ENCODE measurements at places on chromosomes 7 and 10. TPM values are rescaled to one million over a fixed set of nuclear protein-coding genes. Genes with fewer than 3 reads are reported as not detected.

- H3K4me1 ChIP-seq: peaks cover 4% of the 10 kb centered on the region
- H3K4me3 ChIP-seq: no peak overlapping the region
- H3K27me3 ChIP-seq: no peaks in the 10 kb centered on the region
- H3K36me3 ChIP-seq: no peaks in the 10 kb centered on the region
- DNase-seq: no peak
Measured at GRCh38 chr10:11832042-11832441, 8.9 kb downstream of the PROSER2 start.

DNA sequence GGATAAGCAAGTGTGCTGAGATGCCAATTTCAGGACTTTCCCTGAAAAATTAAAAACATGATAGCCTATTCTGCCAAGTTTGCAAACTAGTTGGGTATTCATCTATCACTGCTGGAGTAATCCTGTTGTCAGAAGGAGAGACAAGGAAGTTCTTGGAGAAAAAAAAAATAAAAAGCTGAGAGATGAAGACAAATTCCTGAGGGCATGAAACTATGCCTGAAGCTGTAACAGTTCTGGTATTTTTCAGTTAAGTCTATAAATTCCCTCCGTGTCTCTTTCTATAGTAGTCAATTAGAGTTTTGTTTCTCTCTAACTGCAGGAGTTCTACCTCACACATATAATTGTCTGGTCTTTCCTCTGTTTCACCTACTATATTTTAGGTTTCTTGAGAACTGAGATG is 95.7 kb downstream of the DGKB start:
- no peaks in the 10 kb centered on the region for H3K4me1 ChIP-seq
- H3K36me3 ChIP-seq: no peaks in the 10 kb centered on the region
- no peaks in the 10 kb centered on the region for H3K27me3 ChIP-seq
- no peak overlapping the region for H3K4me3 ChIP-seq
- H3K27ac ChIP-seq: no peak overlapping the region
- peak; percentile 3 for DNase-seq

DNA sequence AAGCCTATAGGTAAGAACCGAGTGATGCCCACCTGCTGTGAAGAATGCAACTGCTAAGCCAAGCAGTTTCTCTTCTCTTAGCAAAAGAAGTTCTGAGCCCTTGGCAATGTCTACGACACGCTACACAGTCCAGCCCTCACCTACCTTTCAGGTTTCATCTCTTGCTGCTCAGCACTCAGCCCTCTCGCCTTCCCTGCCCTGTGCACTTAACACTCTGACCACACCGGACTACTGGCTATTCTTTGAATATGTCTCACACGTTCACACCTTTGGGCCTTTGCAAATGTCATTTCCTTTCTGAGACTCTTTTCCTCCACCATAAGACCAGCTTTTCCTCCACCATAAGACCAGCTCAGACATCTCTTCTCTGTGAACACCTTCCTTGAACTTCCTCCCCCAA is 67.0 kb upstream of the ITGB1 start:
- DNase-seq: no peak
- no peak overlapping the region for H3K4me3 ChIP-seq
- H3K36me3 ChIP-seq: no peaks in the 10 kb centered on the region
- H3K27me3 ChIP-seq: no peaks in the 10 kb centered on the region

DNA sequence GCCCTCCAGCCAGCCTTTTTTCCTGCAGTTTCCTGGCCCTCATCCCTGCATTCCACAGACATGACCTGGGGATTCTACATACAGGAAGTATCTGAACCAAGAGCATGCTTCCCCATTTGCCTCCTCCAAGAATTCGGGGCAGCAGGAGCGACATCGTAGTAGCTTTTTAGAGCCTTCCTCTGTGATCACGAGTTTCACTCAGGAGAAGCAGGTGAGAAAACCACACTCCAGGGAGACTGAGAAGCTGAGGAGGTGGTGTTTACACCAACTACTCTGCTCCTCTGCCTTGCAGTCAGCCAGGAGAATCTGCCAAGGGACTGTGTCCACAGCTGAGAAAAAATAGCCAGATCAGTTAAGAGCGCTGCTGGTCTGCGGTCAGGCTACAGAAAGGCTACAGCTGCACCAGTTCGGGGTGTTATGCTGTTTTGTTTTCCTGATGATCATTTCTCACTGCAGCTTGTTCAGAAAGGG is 54.1 kb downstream of the HSPA12A start:
- H3K4me1 ChIP-seq: peaks cover 14% of the 10 kb centered on the region
- DNase-seq: peak; percentile 80
- H3K4me3 ChIP-seq: peak overlapping the region; percentile 9
- peak overlapping the region; percentile 86 for H3K27ac ChIP-seq
- H3K27me3 ChIP-seq: no peaks in the 10 kb centered on the region

- no peak overlapping the region for H3K4me3 ChIP-seq
- no peaks in the 10 kb centered on the region for H3K27me3 ChIP-seq
- H3K27ac ChIP-seq: no peak overlapping the region
- DNase-seq: no peak
- peaks cover 2% of the 10 kb centered on the region for H3K36me3 ChIP-seq
- no peaks in the 10 kb centered on the region for H3K4me1 ChIP-seq
Measured at GRCh38 chr10:131915990-131916766, 15.4 kb downstream of the PPP2R2D start.

- H3K4me1 ChIP-seq: peaks cover 9% of the 10 kb centered on the region
- H3K27me3 ChIP-seq: peaks cover 6% of the 10 kb centered on the region
- no peak for DNase-seq
- no peak overlapping the region for H3K4me3 ChIP-seq
- H3K27ac ChIP-seq: no peak overlapping the region
Measured at GRCh38 chr7:47228386-47229014, 353.4 kb downstream of the TNS3 start.

- peak overlapping the region; percentile 79 for H3K27ac ChIP-seq
- no peak overlapping the region for H3K4me3 ChIP-seq
- H3K36me3 ChIP-seq: no peaks in the 10 kb centered on the region
- H3K27me3 ChIP-seq: no peaks in the 10 kb centered on the region
Measured at GRCh38 chr7:102992938-102993717, 80.3 kb downstream of the LRRC17 start.

- no peaks in the 10 kb centered on the region for H3K36me3 ChIP-seq
- H3K27ac ChIP-seq: no peak overlapping the region
- DNase-seq: no peak
- no peaks in the 10 kb centered on the region for H3K27me3 ChIP-seq
- H3K4me3 ChIP-seq: no peak overlapping the region
Measured at GRCh38 chr10:86035791-86036543, 330.6 kb downstream of the GRID1 start.

- no peak overlapping the region for H3K4me3 ChIP-seq
- no peaks in the 10 kb centered on the region for H3K4me1 ChIP-seq
- H3K36me3 ChIP-seq: no peaks in the 10 kb centered on the region
- no peak overlapping the region for H3K27ac ChIP-seq
Measured at GRCh38 chr7:43511029-43511428, 71.9 kb upstream of the STK17A start.

DNA sequence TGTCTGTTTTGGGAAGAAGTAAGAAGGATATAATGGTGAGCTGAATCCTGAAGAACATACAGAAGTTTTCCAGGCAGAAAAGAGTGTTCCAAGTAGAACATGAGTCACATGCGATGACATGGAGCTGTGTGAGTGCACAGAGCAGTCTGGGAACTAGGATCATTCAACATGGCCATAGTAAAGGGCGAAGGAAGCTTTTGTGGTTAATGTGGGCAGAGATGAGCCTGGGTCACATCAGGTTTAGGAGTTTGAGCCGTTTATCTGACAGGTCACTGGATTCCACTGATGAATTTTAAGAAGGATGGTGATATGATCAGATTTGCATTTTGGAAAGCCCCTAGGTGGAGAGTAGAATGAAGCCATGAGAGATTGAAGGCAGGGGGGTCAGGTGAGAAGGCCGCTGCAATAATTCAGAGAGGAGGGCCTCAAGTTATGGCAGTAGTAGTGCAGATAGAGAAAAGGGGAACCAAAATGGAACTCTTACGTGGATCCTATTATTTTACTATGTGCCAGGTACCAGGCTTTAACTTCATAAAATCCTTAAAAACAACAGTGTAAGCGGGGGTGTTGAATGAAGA is 171.3 kb downstream of the RNLS start:
- no peaks in the 10 kb centered on the region for H3K4me1 ChIP-seq
- H3K27me3 ChIP-seq: no peaks in the 10 kb centered on the region
- H3K4me3 ChIP-seq: no peak overlapping the region
- no peaks in the 10 kb centered on the region for H3K36me3 ChIP-seq

DNA sequence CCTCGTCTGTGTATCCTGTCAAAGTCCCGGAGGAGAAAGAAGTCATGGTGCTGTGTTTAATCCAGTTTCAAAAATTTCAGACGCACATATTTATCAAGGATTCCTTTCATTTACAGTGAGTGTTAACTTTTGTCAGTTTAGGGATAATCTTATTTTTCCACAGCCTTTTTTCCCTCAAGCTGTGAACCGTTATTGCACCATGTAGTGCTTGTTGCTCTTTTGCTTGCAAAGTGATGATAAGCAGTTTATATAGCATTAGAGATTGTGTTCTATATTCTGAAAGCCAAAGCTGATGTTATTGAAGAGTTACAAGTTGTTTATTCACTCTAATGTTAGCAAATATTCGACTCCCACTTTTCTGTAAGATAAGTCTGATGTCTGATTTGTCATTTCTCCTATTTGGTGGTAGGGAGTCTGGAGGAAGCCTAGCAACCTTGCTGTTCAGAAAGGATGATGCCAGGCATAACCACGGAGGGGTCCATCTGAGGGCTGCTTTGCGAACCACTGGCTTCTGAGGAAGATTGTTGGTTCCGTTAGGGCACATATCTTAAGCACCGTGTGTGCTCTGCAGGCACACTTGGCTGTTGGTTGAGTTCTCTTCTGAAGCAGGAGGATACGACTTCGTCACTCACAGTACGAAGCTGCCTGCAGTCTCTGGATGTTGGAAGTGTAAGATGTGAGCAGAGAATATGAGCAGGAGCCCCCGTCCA is 11.7 kb downstream of the CCNY start:
- DNase-seq: no peak
- no peak overlapping the region for H3K4me3 ChIP-seq
- H3K36me3 ChIP-seq: no peaks in the 10 kb centered on the region
- H3K4me1 ChIP-seq: peaks cover 25% of the 10 kb centered on the region
- no peaks in the 10 kb centered on the region for H3K27me3 ChIP-seq

- no peaks in the 10 kb centered on the region for H3K27me3 ChIP-seq
- H3K36me3 ChIP-seq: no peaks in the 10 kb centered on the region
- H3K4me3 ChIP-seq: no peak overlapping the region
- DNase-seq: no peak
Measured at GRCh38 chr7:21371360-21371759, 56.5 kb upstream of the SP4 start.

GRCh38 chr10:33434933-33435332 is 100.5 kb upstream of the NRP1 start:
- no peaks in the 10 kb centered on the region for H3K4me1 ChIP-seq
- no peaks in the 10 kb centered on the region for H3K27me3 ChIP-seq
- H3K27ac ChIP-seq: no peak overlapping the region
- no peaks in the 10 kb centered on the region for H3K36me3 ChIP-seq
- DNase-seq: no peak

GRCh38 chr10:4051641-4052151 is 266.7 kb upstream of the KLF6 start:
- no peak overlapping the region for H3K27ac ChIP-seq
- H3K27me3 ChIP-seq: no peaks in the 10 kb centered on the region
- H3K36me3 ChIP-seq: no peaks in the 10 kb centered on the region
- H3K4me1 ChIP-seq: peaks cover 5% of the 10 kb centered on the region

DNA sequence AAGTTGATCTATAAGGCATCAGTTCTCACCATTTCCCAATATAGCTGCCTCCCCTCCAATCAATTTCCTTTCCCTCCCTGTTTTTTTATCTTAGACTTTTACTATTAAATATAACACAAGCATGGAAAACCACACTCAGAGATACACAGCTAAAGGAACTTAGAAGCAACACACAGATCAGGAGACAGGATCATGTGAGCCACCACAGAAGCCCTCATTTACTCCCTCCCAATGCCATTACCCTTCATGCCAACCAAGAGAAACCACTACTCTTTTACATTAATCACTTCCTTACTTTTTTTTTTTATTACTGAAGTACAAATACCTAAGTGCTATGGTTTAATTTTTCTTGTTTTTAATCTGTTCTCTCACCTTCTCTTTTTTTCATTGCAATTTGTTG is 33.0 kb downstream of the COG5 start:
- no peak overlapping the region for H3K4me3 ChIP-seq
- H3K27me3 ChIP-seq: no peaks in the 10 kb centered on the region
- DNase-seq: no peak
- no peak overlapping the region for H3K27ac ChIP-seq

GRCh38 chr7:159030490-159031134 is 114.1 kb downstream of the VIPR2 start:
- no peaks in the 10 kb centered on the region for H3K4me1 ChIP-seq
- no peaks in the 10 kb centered on the region for H3K36me3 ChIP-seq
- no peak overlapping the region for H3K27ac ChIP-seq

GRCh38 chr7:5636914-5637313 is 144.5 kb downstream of the RNF216 start:
- H3K36me3 ChIP-seq: peaks cover 19% of the 10 kb centered on the region
- H3K27ac ChIP-seq: peak overlapping the region; percentile 79
- H3K4me1 ChIP-seq: peaks cover 32% of the 10 kb centered on the region
- H3K27me3 ChIP-seq: no peaks in the 10 kb centered on the region

GRCh38 chr7:134552105-134552504 is 3.2 kb downstream of the AKR1B15 start:
- H3K4me3 ChIP-seq: no peak overlapping the region
- H3K27me3 ChIP-seq: peaks cover 35% of the 10 kb centered on the region
- no peaks in the 10 kb centered on the region for H3K4me1 ChIP-seq
- no peak overlapping the region for H3K27ac ChIP-seq

DNA sequence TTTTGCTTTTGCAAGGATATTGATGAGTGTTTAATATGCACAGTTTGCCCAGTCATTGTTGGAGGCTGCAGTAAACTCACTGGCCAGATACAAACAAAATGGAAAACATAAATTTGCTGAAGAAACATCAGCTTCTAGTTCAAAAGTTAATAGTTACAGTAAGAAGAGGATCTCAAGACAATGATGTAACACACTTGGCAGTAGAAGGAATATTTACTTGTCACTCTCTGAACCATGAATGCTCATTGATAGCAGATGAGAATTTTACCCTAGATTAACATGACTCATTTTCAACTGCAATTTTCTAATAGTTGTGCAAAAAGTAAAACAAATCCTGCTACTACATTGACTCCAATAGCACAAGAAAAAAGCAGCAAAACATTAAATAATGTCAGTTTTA is 47.7 kb downstream of the VWC2 start:
- no peaks in the 10 kb centered on the region for H3K27me3 ChIP-seq
- no peaks in the 10 kb centered on the region for H3K4me1 ChIP-seq
- H3K27ac ChIP-seq: no peak overlapping the region
- H3K4me3 ChIP-seq: no peak overlapping the region
- no peaks in the 10 kb centered on the region for H3K36me3 ChIP-seq
- DNase-seq: no peak

- H3K27ac ChIP-seq: no peak overlapping the region
- H3K4me1 ChIP-seq: 0 out of 2 replicates have a peak, but pooled peaks cover 2% of the 10 kb centered on the region
- H3K4me3 ChIP-seq: no peak overlapping the region
- no peak for DNase-seq
- H3K27me3 ChIP-seq: no peaks in the 10 kb centered on the region
Measured at GRCh38 chr7:82722946-82723345, 279.4 kb upstream of the CACNA2D1 start.

GRCh38 chr10:83987216-83987615 is 152.1 kb upstream of the GHITM start:
- H3K36me3 ChIP-seq: no peaks in the 10 kb centered on the region
- no peaks in the 10 kb centered on the region for H3K4me1 ChIP-seq
- H3K27ac ChIP-seq: no peak overlapping the region
- no peak overlapping the region for H3K4me3 ChIP-seq

- no peaks in the 10 kb centered on the region for H3K36me3 ChIP-seq
- no peak for DNase-seq
Measured at GRCh38 chr10:16425449-16425848, 11.4 kb upstream of the PTER start.

The COL13A1 gene
- 12.2 TPM for total RNA-seq

The PON1 gene
- total RNA-seq: not detected

The CACNA2D1 gene
- total RNA-seq: 21.9 TPM

The GBX1 gene
- not detected for total RNA-seq

The PSMA2 gene
- 138 TPM for total RNA-seq

The SPDYE8 gene
- not detected for total RNA-seq

The CFAP43 gene
- total RNA-seq: not detected

The ATOH7 gene
- total RNA-seq: not detected

The HOXA13 gene
- not detected for total RNA-seq

The CUZD1 gene
- total RNA-seq: 0.56 TPM
